ENCODE measurements at places on chromosomes 4 and X.

DNA sequence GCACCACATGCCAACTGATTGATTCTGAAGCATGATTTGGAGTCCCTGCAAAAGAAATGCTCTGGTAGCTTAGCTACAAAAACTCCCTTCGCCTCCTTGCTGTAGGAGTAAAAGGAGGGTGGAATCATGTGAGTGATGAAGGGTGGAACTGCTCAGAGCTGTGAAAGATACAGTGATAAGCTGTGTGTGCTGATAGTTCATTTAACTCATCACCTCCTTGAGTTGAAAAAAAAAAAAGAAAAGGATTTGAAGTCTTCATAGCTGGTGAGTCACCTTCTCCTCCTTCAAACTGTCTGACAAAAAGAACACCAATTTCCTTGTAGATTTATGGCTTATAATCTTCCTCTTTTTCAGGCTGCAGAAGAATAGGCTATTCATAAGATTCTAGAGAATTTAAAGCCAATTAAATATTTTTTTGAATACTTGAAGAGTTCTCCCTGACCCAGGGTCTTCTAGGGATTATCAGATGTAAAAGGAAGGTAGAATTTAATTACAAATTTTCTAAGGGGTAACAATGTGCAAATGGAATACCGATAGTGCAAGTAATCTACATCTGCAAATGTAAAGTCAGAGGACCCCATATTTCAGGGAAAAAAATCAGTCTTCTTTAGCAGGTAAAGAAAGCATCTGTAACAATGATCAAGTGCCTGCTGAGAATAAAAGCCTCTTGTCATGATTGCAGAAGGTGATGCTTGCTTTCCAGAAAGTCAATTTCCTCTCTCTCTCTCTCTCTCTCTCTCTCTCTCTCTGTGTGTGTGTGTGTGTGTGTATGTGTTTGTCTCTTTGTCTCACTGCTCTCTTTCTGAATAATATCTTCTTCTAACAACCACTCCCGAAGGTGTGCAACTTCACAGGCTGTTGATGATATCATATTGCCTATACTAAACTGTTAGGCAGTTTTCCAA is 208.8 kb upstream of the VEGFC start:
- no peak for DNase-seq

- no peak for DNase-seq
Observed at GRCh38 chr4:87078987-87079486, 141.4 kb downstream of the KLHL8 start.

GRCh38 chr4:337932-338758 is 531 bp downstream of the ZNF141 start:
- peak; percentile 58 for DNase-seq

DNA sequence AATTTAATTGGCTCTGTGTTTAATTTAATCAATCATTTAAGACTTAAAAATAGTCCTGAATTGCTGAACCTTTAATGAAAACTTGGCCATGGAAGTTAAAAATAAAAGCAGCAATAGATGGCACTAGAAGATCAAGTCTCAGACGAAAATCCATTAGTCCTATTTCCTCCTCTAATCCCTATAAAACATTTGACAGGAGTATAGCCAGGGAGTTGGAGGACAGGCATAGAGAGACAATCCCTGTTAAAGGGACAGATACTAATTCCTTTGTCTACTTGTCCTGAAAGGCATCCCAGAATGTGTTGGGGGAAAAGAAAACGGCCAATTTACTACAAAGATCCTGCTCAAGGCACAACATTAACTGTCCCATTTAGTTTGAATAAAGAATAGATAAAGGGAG is 276.3 kb upstream of the TACR3 start:
- DNase-seq, result no peak

DNA sequence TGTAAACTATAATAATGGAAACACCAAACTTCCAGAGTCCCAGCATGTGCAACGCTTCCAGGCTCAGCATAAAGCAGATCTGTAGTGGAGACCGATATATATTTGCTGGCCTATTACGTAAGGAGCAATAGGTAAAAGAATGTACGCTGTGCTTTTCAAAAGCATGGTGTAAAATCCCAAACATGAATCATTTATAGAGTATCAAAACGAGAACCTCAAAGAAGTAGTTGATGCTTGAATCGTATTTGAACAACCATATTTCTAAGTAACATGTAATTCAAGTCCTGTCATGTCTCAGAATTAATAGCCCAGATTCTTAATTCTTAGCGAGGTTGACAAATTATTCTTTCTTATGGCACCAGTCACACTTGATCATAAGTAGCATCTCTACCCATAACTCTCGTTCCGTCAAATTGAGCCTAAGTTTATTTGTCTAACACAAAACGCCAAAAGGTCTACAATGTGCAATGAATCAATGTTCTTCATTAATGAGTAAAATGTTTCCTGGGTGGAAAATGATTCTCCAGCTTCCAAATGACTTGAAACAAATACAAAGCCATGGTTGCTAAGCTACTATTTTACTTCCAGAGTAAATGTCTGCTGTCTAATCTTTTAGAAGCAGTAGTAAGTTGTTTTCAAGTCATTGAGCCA is 811.5 kb upstream of the FRG1 start:
- DNase-seq, result no peak

- no peak for DNase-seq
Observed at GRCh38 chr4:181017038-181017437, 1226.2 kb upstream of the TENM3 start.

- DNase-seq, result no peak
Observed at GRCh38 chrX:143121477-143121876, 95.7 kb downstream of the SPANXN4 start.

- no peak for DNase-seq
Observed at GRCh38 chr4:154425514-154425913, 66.1 kb downstream of the DCHS2 start.

GRCh38 chr4:188194421-188194820 is 55.2 kb downstream of the TRIML1 start:
- no peak for DNase-seq
